ENCODE measurements at places on chromosomes 2 and 18.

DNA sequence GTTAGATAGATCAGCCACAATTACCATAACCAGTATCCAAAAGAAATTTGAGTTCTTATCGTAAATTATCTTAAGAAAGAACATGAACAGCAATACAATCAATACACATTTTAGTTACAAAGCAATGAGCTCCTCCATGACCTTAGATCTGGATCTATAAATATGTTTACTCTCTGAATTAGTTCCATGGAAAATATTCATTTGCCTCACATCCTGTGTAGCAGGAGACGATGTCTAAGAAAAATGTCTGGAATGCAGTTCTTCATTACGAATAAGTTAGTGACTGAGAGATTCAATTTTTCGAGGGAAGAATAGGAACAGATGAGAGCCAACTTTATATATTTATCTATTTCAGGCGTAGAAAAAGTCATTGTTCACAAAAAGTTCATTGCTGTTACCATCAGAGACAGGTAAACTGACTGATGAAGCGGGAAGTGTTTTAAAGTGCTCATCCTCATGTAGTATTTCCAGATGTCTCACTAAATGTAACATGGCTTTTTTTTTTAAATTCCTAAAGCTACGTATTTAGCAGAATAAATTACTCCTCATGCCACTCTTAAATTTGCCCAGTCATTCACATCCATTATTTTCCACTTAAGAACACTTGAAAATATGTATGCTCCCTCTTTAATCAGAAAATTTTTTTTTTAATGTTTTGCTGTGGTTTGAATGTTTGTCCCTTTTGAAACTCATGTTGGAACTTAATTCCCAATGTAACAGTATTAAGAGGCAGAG, 106.5 kb upstream of the SCN1A start:
- H3K4me1 ChIP-seq: no peaks in the 10 kb centered on the region
- no peaks in the 10 kb centered on the region for H3K36me3 ChIP-seq
- H3K27ac ChIP-seq: no peak overlapping the region
- H3K4me3 ChIP-seq: no peak overlapping the region

GRCh38 chr2:224444021-224444420, 42.1 kb upstream of the FAM124B start:
- H3K4me1 ChIP-seq: peaks cover 7% of the 10 kb centered on the region
- no peak overlapping the region for H3K27ac ChIP-seq
- H3K4me3 ChIP-seq: no peak overlapping the region
- no peaks in the 10 kb centered on the region for H3K36me3 ChIP-seq

DNA sequence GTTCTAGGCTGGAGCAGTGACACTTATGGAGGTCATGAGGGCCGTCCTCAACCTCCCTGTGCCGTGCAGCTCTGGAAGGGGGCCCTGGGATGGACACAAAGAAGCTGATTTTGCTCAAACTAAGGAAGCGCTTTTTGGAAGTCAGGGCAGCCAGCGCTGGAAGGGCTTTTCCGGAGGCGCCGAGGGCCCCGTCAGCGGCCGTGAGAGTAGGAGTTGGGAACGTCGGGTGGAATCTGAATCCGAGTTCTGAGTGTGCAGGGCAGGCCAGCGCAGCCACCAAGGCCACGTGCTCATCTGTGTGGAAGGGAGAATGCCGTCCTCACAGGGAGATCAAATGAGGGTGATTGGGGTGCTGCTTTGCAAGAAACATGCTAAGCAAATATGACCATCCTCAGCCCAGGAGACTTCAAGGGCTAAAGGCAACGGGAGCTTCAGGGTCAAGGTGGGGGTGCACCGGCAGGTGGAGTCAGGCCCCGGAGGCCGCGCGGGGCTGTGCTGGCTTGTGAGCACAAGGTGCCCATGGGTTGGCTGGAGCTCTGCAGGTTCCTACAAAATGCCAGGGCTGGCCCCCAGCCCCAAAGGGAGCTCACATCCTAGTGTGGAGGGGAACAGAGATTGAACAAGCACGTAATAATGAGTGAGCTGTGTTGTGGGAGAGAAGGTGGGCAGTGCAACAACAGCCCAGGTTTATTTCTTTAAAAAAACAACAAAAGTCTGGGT, 70.4 kb upstream of the HPCAL1 start:
- peaks cover 23% of the 10 kb centered on the region for H3K4me1 ChIP-seq
- no peak overlapping the region for H3K27ac ChIP-seq
- H3K4me3 ChIP-seq: no peak overlapping the region

- peaks cover 100% of the 10 kb centered on the region for H3K36me3 ChIP-seq
- H3K4me1 ChIP-seq: no peaks in the 10 kb centered on the region
- no peak for DNase-seq
- no peaks in the 10 kb centered on the region for H3K27me3 ChIP-seq
Measured at GRCh38 chr2:224802407-224802806, 86.2 kb upstream of the CCDC195 start.

GRCh38 chr2:120769076-120769786, 33.6 kb downstream of the GLI2 start:
- no peak overlapping the region for H3K27ac ChIP-seq
- H3K36me3 ChIP-seq: no peaks in the 10 kb centered on the region
- H3K4me1 ChIP-seq: no peaks in the 10 kb centered on the region

DNA sequence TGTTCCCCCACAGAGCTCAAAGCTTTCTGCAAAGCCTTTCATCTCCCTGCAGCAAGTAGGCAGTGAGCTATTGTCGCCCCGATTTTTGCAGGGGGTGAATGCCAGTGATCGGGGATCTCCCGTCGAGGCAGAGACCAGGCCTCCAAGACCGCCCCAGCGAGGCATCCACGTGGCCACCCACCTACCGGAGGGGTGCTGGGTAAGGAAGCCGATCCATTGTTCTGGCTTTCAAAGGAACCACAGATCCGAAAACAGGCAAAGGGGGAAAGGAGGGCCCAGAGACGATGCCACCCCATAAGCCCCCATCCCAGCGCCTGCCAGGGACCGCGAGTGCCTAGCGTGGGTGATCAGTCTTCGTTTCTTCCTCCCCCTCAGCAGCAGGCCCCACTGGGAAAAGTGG, 2.4 kb downstream of the ADRA2B start:
- H3K4me1 ChIP-seq: peaks cover 8% of the 10 kb centered on the region
- no peak overlapping the region for H3K27ac ChIP-seq
- H3K4me3 ChIP-seq: no peak overlapping the region
- no peaks in the 10 kb centered on the region for H3K36me3 ChIP-seq

DNA sequence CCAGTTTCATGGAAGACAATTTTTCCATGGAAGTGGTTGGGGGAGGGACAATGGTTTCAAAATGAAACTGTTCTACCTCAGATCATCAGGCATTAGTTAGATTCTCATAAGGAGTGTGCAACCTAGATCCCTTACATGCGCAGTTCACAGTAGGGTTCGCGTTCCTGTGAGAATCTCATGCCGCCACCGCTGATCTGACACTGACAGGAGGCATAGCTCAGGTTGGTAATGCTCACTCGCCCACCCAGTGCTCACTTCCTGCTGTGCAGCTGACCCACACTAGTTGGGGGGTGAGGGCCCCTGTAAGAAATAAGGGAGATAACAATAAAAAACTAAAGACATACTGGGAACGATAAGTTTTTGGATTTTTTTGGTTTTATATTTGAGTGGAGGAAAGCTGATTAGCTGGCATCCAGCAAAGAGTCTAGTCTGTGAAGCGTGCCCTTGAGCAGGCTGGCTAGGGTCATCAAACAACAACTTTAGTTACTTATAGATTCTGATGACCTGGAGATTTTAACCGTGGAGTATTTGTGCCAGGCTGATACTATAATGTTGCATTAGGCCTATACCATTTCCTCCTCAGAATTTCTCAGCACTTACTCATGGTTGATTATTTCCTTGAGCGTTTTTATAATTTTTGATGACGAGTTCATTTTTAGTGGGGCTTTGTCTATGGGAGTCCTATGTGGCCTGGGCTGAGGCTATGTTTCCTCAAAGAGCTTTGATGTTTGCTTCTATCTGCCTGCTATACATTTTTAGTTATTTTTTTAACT, 6.3 kb upstream of the MCFD2 start:
- H3K4me1 ChIP-seq: peaks cover 3% of the 10 kb centered on the region
- no peak overlapping the region for H3K4me3 ChIP-seq

DNA sequence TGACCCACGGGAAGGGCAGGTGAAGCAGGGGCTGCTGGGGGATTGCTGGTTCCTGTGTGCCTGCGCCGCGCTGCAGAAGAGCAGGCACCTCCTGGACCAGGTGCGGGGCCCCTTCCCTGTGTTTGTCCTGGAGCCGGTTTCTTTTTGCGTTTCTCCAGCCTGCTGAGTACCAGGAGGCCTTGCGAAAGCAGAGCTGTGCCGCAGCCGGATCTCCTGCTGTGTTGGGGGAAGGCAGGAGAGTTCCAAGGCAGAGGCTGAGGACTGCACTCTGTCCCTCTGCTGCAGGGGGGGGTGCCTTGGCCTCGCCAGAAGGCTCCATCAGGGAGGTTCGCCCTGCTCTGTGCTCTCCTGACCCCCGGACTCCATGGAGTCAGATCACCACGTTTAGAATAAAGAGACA, 2.8 kb downstream of the CAPN10 start:
- H3K36me3 ChIP-seq: peaks cover 37% of the 10 kb centered on the region
- no peak overlapping the region for H3K4me3 ChIP-seq
- H3K27ac ChIP-seq: no peak overlapping the region

DNA sequence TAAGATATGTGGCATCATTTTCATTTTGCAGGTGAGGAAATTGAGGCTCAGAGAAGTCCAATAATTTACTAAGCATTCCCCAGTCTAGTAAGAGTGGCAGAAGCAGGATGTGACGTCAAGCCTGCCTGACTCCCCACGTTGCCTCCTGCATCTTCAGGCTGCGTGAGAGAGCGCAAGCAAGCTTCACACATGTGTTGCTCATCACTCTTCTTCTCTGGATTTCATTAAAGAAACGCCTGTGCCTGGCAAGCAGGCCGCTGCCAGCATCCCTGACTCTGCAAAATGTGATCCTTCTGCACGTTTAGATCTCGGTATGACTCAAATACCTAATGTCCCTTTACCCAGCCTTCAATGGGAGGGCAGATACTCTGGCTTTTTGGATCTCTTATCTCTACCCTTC, 96.8 kb downstream of the PRKCE start:
- H3K36me3 ChIP-seq: no peaks in the 10 kb centered on the region
- no peaks in the 10 kb centered on the region for H3K4me1 ChIP-seq
- no peak for DNase-seq
- no peak overlapping the region for H3K4me3 ChIP-seq
- H3K27me3 ChIP-seq: no peaks in the 10 kb centered on the region

GRCh38 chr2:46847185-46847710, 68.4 kb downstream of the MCFD2 start:
- no peak for DNase-seq
- no peaks in the 10 kb centered on the region for H3K27me3 ChIP-seq
- no peaks in the 10 kb centered on the region for H3K4me1 ChIP-seq
- no peak overlapping the region for H3K4me3 ChIP-seq
- no peak overlapping the region for H3K27ac ChIP-seq

DNA sequence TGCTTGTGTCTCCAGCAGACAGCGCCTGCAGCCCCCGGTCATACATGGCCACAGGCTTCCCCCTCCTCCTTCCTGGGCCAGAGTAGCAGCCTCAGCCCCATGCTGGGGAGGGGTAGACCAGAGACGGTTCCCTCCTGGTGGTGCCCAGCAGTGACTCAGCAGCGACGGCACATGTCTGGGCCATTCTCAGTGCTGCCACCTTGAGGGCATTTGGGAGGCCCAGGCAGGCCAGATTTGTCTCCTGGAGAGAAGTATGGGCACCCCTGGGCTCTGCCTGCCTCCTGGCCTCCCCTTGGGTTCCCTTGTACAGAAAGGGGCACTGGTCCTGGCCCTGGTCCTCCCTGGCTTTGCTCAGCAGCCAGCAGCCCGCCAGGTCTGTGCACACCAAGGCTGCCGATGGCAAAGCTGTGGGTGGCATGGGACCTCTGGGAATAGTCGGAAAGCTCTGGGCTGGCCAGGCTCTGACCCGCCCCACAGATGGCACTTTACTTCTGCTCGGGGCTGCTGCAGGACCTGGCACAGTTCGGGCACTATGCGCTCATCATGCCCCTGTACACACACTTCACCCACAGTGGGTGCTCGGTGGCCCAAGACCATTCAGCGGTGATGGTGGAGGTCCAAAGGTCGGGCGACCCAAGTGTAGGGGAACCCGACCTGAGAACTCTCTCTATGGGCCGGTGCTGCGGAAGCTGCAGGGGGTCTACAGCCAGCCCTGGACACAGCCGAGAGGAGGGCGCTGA, 11.4 kb upstream of the ALPI start:
- no peaks in the 10 kb centered on the region for H3K27me3 ChIP-seq
- H3K4me3 ChIP-seq: no peak overlapping the region
- H3K36me3 ChIP-seq: no peaks in the 10 kb centered on the region
- no peak for DNase-seq
- H3K27ac ChIP-seq: no peak overlapping the region
- peaks cover 11% of the 10 kb centered on the region for H3K4me1 ChIP-seq

DNA sequence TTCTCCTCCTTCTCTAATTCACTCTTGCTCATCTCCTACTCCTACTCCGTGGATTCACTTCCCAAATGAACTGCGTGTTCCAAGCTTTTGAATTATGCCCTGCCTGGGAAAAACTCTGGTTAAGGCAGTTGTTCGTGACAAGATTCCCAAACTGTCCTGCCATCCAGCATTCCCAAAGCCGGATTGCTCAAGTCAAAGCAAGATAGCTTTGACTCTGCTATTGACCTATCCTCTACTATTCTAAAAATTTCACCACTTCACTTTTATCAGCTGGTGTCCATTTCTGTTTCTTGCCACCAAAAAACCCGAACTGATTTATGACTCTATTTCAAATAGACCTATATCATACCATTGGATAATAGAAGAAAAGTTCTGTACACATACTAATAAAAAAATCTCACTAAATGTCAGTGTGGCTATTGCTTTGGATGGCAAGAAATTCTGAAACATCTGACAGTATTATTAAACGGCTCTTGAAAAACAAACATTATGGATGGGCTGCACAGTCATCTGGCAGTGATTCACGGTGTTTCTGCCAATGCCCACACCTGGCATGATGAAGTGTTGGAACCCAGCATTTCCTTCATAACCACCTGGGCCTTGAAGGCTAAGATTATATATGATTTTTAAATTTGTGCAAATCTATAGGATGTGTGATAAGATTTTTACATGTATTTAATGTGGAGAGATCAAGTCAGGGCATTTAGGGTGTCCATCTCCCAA, 87.4 kb downstream of the NCKAP5 start:
- no peaks in the 10 kb centered on the region for H3K4me1 ChIP-seq
- no peak for DNase-seq
- H3K27me3 ChIP-seq: no peaks in the 10 kb centered on the region
- no peak overlapping the region for H3K27ac ChIP-seq

DNA sequence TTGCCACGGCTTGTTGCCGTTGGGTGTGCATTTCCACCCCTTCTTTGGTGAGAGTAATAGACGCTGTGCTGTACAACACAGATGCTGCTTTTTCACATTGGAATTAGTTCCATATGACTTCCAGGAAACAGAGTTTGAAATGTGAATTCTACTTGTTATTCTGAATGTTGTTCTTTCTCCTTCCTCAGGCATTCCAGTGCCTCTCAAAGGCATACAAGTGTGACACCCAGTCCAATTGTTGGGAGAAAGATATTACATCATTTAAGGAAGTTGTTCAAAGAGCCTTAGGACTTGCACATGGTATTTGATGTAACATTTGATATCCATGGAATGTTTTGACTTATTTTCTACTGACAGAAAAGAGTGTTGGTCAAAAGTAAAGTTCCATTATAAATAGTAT, 134.4 kb upstream of the LTBP1 start:
- no peaks in the 10 kb centered on the region for H3K4me1 ChIP-seq
- DNase-seq: no peak
- H3K36me3 ChIP-seq: peaks cover 12% of the 10 kb centered on the region
- H3K27ac ChIP-seq: no peak overlapping the region
- no peaks in the 10 kb centered on the region for H3K27me3 ChIP-seq

- no peak overlapping the region for H3K27ac ChIP-seq
- DNase-seq: no peak
- H3K4me3 ChIP-seq: no peak overlapping the region
- peaks cover 25% of the 10 kb centered on the region for H3K36me3 ChIP-seq
- no peaks in the 10 kb centered on the region for H3K4me1 ChIP-seq
Measured at GRCh38 chr2:39024833-39025232, 96.0 kb downstream of the SOS1 start.

GRCh38 chr2:134248913-134249312, 5.0 kb upstream of the MGAT5 start:
- no peak overlapping the region for H3K27ac ChIP-seq
- no peak for DNase-seq
- H3K36me3 ChIP-seq: no peaks in the 10 kb centered on the region
- no peak overlapping the region for H3K4me3 ChIP-seq
- no peaks in the 10 kb centered on the region for H3K27me3 ChIP-seq
